Heart right ventricle (tissue), 16 donors: ENCODE measurements at places on chromosomes 2 and 18. TPM values are rescaled to one million over a fixed set of nuclear protein-coding genes. Genes with fewer than 3 reads are reported as not detected.

DNA sequence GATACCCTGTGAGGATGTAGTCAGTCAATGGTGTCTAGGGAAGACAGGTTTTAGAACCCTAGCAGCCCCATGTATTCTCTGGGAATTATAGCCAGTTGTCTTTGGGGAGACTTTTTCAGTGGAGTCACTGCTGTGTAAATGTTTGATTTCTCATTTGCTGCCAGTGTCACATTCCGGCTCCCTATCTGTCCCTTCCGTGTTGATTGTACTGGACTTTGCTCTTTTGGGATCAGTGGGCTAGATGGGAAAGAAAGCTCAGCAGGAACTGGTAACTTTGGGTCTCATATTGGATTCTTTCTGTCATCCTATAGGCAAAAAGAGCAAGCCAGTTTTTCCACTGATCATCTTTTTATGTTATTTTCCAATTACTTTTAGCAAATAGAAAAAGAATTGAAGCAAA lies 70.1 kb downstream of the GTF3C3 start:
- no peak overlapping the region for H3K4me3 ChIP-seq
- no peak overlapping the region for H3K27ac ChIP-seq
- DNase-seq = no peak

DNA sequence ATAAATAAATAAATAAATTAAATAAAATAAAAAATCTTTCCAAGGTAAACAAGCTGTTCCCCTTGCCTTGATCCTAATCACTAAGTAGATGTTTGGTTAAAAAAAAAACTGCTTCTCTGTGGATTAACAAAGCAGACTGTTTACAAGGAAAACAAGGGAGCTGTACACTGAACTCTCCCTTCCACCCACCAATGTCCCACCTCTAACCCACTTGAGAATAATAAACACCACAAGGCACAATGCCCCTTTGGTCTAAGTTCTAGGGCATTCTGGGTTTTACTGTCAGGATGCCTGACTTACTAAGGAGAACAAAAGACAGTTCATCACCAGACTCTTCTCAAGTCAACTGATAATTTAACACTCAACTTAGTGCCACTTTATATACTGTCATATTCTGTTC lies 83.5 kb downstream of the NCKAP1 start:
- H3K4me3 ChIP-seq = no peak overlapping the region
- no peak for DNase-seq
- peaks cover 40% of the 10 kb centered on the region for H3K36me3 ChIP-seq
- H3K27ac ChIP-seq = no peak overlapping the region

Gene POTEC
- total RNA-seq = not detected

DNA sequence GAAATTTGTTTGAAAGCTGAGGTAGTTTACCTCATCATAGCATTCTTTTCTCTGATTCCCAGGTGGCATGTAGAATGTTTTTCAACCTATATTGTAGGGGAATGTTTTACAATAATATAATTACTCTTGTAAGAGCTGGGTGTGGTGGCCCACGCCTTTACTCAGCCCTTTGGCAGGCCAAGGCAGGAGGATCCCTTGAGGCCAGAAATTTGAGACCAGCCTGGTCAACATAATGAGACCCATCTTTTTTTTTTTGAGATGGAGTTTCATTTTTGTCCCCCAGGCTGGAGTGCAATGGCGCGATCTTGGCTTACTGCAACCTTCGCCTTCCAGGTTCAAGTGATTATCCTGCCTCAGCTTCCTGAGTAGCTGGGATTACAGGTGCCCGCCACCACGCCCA lies 3.6 kb downstream of the USP39 start:
- no peak overlapping the region for H3K27ac ChIP-seq
- H3K4me1 ChIP-seq = peaks cover 42% of the 10 kb centered on the region
- H3K27me3 ChIP-seq = no peaks in the 10 kb centered on the region
- peaks cover 61% of the 10 kb centered on the region for H3K36me3 ChIP-seq

DNA sequence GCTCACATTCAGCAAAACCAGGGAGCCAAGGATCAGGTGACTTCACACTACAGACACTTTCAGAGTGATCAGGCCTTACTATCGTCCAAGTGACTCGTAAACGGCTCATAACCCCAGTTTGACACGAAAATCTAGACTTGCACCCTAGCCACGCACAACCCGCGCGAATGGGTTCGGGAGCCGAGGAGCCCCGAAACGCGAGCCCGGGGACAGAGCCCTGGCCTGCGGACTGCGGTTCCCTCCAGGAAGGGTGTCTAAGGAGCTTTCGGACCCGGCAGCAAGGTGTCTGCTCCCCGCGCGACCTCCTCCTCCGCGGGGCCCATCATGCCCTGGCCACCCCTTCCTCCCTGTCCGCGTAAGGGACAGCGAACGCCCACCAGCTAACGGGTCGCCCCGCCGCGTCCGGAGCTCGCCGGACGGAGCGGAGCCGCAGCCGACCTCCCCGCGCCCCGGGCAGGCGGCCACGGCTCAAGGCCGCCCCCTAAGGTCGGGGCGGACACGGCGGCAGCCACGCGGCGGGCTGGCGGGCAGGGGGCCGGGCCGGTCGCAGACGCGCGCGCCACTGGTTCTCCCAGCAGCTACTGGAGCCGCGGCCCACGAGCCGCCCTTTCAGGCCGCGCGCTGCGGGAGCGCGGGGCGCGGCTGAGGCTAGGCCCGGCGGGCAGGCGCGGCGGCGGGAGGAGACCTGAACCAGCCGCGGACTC lies 575 bp downstream of the ATL2 start:
- peak; percentile 71 for DNase-seq
- peaks cover 54% of the 10 kb centered on the region for H3K4me1 ChIP-seq
- no peaks in the 10 kb centered on the region for H3K27me3 ChIP-seq
- H3K36me3 ChIP-seq = no peaks in the 10 kb centered on the region
- H3K4me3 ChIP-seq = peak overlapping the region; percentile 93
- peak overlapping the region; percentile 99 for H3K27ac ChIP-seq

GRCh38 chr2:113965644-113966043 lies 75.8 kb downstream of the ACTR3 start:
- no peak for DNase-seq
- peaks cover 18% of the 10 kb centered on the region for H3K4me1 ChIP-seq
- peaks cover 17% of the 10 kb centered on the region for H3K36me3 ChIP-seq
- no peaks in the 10 kb centered on the region for H3K27me3 ChIP-seq

DNA sequence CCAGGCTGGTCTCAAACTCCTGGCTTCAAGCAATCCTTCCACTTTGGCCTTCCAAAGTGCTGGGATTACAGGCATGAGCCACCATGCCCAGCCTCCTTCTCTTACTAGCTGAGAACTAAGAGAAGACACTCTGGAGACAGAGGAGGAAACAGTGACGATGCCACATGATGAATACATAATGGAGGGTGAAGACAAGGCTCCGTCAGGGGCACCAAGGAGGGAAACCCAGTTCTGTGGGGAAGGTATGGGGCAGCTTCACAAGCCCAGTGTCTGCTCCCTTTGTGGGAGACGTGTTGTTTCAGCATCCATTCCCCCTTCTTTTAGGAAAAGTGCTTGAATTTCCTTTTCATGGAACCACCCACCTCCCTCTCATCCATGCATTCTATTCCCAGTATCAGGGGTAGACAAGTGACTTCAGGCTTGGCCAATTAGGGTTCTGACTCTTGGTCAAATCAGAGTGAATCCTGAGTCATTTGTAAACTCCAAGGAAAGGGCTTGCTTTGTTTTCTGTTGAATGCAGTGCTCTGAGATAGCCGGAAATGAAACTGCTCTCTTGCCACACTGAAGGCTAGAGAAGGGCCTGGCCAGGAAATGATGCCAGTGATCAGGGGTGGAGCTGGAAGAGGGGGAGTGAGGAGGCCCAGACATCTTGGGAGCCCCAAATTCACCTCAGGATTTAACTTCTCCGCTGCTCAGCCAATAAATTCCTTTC lies 23.7 kb downstream of the TMEM127 start:
- DNase-seq = no peak
- H3K27me3 ChIP-seq = no peaks in the 10 kb centered on the region
- H3K27ac ChIP-seq = peak overlapping the region; percentile 64

Gene GLI2
- 1.7 TPM for total RNA-seq
